ENCODE measurements at places on chromosomes 7 and 10. TPM values are rescaled to one million over a fixed set of nuclear protein-coding genes. Genes with fewer than 3 reads are reported as not detected.

DNA sequence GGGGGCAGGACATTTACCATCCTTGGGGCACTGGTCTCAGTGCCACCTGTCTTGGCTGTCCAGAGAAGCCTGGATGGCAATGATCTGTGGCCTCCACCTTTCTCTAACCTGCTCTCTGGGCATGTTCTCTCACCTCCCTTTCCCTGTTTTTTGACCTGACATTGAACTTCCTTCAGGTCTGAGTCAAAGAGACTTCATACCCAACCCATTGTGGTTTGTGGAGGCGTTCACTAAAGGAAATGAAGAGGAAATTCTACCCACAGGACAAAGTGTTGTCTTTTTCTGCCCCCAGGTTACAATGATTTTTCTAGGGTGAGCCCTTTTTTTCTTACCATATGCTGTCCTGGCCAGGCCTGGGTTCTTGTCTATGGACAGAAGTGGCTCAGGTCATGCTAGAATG lies 76.6 kb downstream of the CYP26A1 start:
- peak; percentile 45 for DNase-seq

- DNase-seq = no peak
Measured at GRCh38 chr7:122724366-122724765, 21.6 kb upstream of the RNF148 start.

GRCh38 chr10:49162761-49163310 lies 25.4 kb downstream of the TMEM273 start:
- DNase-seq = no peak

DNA sequence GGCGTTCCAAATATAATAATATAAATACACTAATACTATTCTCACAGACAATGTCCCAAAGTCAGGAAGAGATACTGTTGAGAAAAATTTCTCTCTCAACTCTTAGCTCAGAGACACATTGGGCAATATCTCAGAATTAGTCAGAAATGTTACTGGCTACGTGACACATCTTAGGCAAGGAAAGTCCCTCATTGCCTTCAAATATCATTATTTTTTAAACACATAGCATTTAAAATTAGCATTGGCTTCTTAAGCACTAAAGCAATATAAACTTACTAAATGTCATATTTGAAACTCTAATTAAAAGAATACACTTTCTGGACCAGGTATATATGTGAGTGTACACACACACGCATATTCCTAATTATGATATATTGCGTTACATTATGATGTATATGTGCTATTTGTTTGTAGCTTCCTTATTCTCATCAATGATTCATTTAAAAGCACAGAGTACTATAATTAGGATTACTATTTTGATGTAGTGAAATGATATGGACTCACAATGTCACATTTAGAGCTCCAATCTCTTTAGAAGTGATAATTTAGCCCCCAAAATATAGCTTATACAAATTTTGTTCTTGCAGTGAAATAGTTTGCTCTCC lies 255.8 kb downstream of the TWIST1 start:
- DNase-seq = no peak

GRCh38 chr7:2894118-2894940 lies 50.2 kb upstream of the GNA12 start:
- DNase-seq = no peak

DNA sequence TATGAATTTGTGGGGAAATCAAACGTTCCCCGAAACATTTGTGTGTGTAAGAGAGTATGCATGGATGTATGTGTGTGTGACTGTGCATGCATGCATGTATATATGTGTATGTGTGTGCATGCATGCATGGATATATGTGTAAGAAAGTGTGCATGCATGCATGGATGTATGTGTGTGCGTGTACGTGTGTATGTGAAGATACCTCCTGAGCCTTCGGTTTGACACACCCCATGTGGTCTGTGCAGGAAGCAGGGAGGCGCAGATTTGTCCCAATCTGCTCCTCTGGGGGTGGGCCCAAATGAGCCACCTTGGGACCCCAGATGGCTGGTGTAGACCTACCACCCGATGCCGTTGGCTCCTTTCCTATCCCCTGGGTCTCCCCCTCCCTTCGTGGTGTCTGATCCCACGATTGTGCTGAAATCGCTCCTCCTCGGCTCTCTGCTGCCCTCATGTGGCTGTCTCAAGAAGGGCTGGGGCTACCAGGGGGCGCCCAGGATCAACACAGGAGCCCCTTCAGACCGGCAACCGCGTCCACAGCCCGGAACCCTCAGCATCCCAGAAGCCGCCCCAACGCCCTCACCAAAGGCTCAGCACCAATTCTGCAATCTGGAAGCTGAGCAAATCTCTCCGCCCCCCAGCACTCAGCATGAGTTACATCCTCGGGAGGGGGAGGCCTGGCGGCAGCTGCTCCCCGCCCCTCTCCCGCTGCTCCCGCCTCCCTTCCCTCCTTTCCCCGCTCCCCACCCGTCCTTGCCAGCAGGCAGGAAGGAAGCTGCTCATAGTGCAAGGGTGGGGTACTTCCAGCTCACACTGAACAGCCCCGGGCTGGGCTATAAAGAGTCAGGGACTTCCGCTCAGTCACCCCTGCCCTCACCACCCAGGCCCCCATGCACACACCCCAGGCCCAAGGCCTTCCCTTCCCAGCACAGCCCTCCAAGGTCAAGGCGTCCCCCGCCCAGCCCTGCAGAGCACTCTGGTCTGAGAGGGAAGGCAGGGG lies 2.3 kb upstream of the NOS3 start:
- peak; percentile 61 for DNase-seq

DNA sequence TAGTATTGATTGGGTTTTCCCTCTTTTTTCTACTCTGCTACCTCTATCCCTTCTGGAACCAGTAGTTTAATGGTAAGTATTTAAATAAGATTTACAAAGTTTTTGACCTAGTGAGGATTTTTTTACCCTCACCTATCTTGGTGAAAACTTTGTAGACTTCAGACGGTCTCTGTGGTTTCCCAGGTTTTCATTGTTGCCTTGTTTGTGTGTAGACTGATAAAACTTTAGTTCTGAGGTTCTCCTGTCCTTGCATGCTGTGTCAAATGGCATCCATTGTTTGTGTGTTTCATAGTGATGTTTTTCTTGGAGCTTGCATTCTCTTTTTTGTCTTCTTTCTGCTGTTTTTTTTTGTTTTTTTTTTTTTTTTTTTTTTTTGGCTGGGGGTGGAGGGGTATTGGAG lies 22.6 kb downstream of the ZNRF2 start:
- DNase-seq = no peak

DNA sequence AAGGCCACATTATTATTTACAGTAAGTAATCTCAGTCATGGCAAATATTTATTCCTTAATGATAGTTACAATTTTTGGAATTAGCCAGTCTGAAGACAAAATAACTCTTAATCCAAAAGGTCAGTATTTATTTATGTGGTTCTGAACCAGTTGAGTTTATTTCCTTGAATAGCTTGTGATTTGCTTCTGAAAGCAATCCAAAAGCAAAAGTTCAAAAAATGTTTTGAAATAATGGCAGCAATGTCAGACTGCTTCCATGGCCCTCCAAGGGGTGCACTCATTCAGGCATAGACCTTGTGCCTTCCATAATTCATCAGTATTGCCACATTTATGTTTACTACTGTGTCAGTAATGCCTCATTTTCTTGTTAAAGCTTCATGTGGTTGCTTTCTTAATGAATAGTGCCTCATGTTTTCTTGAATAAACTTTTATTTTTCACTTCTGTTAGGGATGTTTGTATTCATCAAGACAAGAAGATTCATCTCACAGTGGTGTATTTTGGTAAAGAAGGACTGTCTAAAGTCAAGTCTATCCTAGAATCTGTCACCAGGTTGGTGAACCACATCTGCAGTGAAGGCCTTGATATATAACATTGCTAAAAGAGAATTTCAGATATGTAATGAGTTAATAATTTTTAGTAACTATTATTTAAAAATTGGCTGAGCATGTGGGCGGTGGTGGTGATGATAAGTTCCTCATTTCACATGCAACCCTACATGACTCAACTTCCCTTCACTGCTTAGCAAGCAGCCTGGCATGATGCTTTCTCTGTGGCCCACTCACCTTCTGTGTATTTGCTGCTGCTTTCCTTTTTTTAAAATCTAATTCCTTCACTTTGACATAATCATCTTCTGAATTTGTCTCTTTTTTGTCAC lies 22.0 kb downstream of the CSGALNACT2 start:
- DNase-seq = no peak

DNA sequence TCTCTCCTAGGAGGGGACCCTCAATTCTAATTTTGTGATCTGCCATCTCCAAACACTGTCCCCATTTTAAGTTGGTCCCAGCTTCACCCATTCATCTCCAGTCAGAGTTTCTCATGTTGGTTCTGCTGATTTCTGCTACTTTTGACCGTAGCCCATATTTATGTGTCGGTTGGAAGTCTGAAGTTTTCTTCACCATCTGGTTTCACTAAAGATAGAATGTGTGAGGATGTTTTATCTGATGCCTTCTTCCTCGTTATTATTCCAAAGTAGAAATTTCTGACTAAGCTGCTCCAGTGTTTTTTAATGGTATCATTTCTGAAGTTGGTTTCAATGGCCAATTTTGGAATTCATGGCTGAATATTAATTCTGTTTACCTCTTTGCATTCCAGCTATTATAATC lies 21.3 kb upstream of the IFIT2 start:
- DNase-seq = no peak

DNA sequence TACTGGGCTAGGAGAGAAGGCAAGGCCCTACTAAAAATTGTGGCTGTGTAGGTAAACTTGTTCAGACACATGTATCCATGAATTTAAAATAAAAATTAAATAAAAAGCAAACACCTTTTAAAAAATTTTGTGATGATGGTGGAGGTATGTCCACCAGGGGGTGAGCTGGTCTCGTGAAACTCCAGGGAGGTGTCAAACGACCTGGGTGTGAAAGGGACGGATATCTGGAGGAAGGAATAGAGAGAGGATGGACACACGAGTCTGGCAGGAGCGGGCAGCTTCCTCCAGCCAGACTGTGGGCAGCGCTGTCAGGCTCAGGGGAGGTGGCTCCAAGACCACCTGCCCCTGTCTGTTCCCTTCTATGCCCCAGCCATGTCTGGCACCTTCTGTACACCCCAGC lies 34.8 kb upstream of the DMBT1 start:
- DNase-seq = peak; percentile 40

DNA sequence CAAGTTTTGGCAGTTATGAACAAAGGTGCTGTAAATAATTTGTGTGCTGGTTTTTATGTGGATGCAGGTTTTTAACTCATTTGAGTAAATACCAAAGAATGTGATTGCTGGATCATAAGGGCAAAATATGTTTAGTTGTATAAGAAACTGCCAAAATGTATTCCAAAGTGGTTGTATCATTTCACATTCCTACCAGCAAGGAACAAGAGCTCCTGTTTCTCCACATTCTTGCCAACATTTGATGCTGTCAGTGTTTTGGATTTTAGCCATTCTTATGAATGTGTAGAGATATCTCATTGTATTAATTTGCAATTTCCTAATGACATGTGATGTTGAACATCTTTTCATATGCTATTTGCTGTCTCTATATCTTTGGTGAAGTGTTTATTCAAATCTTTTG lies 207.3 kb upstream of the LRGUK start:
- DNase-seq = no peak

GRCh38 chr10:129104266-129105045 lies 362.6 kb upstream of the MGMT start:
- DNase-seq = no peak

GRCh38 chr10:103685880-103686669 lies 169.3 kb downstream of the SH3PXD2A start:
- peak; percentile 80 for DNase-seq

DNA sequence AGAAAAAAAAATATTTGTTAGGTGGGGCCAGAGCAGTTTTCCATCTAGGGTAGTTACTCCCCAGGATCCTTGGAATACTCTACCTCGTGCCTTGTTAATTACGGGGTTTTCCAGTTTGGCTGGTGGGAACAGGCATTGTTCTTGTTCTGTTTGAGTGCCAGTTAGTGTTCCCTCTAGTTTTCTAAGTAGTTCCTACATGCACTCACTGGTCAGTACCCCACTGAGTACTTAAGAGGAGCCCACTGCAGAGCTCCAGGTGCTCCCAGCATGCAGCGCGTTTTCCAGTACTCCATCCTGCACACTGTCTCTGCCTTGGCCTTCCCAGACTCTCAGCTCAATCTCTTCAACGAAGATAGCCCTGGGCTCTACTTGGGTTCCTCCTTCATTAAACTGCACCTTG lies 58.0 kb downstream of the AHCYL2 start:
- DNase-seq = no peak

GRCh38 chr10:20975236-20975635 lies 78.1 kb upstream of the NEBL start:
- DNase-seq = no peak

DNA sequence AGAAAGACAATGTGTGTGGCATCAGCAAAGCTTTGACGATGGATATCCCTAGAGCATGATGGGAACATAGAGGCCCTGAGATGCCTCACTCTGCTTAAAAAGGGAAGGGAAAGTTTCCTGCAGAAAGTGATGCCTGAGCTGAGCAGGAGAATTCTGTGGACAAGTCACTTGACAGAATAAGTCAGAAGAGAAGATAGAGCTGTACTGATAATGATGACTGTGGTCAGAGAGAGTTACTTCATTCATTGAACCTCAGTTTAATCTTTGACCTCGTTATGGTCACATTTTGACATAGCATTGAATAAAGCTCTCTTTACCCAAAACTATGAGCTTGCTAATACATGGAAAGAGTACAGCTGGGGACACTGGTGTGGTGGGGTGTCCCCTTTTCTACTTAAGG lies 7.6 kb downstream of the CUBN start:
- no peak for DNase-seq

DNA sequence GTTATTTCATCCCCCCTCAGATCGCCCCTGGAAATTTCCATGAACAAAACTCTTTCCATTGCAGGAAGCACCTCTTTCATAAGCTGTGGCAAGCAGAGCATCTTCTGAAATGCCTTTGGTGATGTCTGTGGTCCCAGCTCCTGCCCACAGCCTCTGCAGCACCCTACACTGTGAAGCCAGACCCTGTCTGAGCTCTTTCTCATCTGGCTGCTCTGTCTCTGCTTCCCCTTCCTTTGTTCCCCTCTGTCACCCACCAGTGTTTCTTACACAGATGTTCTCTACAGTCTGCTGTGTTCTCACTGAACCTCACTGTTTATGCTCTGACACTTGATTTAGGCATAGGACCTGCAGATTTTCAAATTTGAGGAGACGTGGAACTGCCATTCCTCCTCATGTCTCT lies 1.9 kb upstream of the TAS2R39 start:
- no peak for DNase-seq

- DNase-seq = peak; percentile 78
Measured at GRCh38 chr10:97463363-97464132, 17.6 kb downstream of the ZDHHC16 start.

DNA sequence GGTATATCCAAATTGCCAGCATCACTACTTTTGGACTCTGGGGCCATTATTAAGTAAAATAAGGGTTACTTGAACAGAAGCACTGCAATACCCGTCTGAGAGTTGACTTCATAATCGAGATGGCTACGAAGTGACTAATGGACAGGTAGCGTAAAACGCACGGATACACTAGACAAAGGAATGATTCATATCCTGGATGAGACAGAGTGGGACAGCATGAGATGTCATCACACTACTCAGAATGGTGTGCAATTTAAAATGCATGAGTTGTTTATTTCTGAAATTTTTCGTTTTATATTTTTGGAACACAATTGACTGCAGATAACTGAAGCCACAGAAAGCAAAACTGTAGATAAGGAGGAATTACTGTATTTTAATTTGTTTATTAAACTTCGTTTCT lies 421.5 kb upstream of the LRGUK start:
- no peak for DNase-seq

The GIMAP5 gene
- total RNA-seq = not detected

The TCAF2 gene
- total RNA-seq = 0.65 TPM

The IFIT3 gene
- total RNA-seq = 6.1 TPM

The PRKG1 gene
- not detected for total RNA-seq

The C10orf62 gene
- not detected for total RNA-seq

The CDNF gene
- total RNA-seq = not detected

The CPEB3 gene
- total RNA-seq = 0.65 TPM

The DNA2 gene
- total RNA-seq = 8.9 TPM

The GTPBP4 gene
- 52.3 TPM for total RNA-seq

The PVRIG gene
- total RNA-seq = not detected

The ACHE gene
- total RNA-seq = 0.13 TPM

The SEM1 gene
- total RNA-seq = 144 TPM
